Left lung (tissue), 14 donors: ENCODE measurements at places on chromosomes 11 and 22. TPM values are rescaled to one million over a fixed set of nuclear protein-coding genes. Genes with fewer than 3 reads are reported as not detected.
A peak's percentile ranks its signal among the peaks of the same experiment; 100 is the strongest.

GRCh38 chr11:67698247-67698646, 23.8 kb upstream of the ALDH3B2 start:
- H3K4me1 ChIP-seq: no peaks in the 10 kb centered on the region
- no peak for DNase-seq
- no peak overlapping the region for H3K27ac ChIP-seq
- H3K36me3 ChIP-seq: no peaks in the 10 kb centered on the region
- H3K27me3 ChIP-seq: no peaks in the 10 kb centered on the region

- DNase-seq: no peak
- peaks cover 8% of the 10 kb centered on the region for H3K4me1 ChIP-seq
- H3K4me3 ChIP-seq: no peak overlapping the region
- H3K36me3 ChIP-seq: no peaks in the 10 kb centered on the region
Measured at GRCh38 chr11:104661471-104661870, 236.8 kb downstream of the CASP12 start.

GRCh38 chr11:129888451-129888850, 6.9 kb downstream of the NFRKB start:
- peaks cover 95% of the 10 kb centered on the region for H3K36me3 ChIP-seq
- H3K4me1 ChIP-seq: no peaks in the 10 kb centered on the region
- no peak overlapping the region for H3K4me3 ChIP-seq
- H3K27me3 ChIP-seq: no peaks in the 10 kb centered on the region
- no peak overlapping the region for H3K27ac ChIP-seq

Gene TPCN2
- 15.0 TPM for polyA plus RNA-seq

- no peaks in the 10 kb centered on the region for H3K36me3 ChIP-seq
Measured at GRCh38 chr11:47950396-47950795, 30.0 kb upstream of the PTPRJ start.

GRCh38 chr11:91104237-91104636, 881.4 kb upstream of the CHORDC1 start:
- H3K36me3 ChIP-seq: no peaks in the 10 kb centered on the region
- no peaks in the 10 kb centered on the region for H3K4me1 ChIP-seq
- no peak overlapping the region for H3K4me3 ChIP-seq
- H3K27ac ChIP-seq: no peak overlapping the region
- peak; percentile 19 for DNase-seq

Gene FIBIN
- 4.0 TPM for polyA plus RNA-seq
